Daoy (cell line): ENCODE measurements at places on chromosomes 3 and 15.

DNA sequence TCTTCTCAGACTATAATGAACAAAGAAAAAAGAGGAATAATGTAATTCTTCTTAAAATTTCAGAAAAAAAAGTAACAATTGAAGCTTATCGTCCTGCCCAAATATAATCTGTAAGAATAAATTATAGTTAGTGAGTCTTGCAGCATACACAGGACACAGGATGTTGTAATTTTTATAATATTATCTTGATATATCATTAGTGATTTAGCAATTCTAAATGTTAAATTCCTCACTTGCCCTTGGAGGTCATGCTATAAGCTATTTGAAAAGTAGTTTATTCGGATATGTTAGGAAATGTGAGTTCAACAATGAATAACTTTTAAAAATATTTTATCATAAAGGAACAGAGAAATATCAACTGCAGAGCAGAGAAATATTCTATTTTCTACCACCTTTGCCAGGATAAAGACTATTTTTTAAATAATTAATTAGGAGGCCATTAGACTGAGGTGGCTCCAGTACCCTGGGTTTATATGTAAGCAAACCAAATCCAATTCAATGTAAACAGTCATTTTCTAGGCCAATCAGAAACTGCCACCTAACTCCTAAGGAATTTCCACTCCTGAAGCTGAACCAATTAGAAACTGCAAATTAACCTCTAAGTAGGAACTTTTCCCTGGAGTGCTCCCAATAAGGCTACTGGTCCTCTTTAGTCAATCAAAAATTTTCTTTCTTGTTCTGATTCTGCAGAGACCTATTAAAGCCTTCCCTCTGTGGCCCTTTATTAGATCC is 1109.3 kb downstream of the ROBO2 start:
- DNase-seq, result no peak

DNA sequence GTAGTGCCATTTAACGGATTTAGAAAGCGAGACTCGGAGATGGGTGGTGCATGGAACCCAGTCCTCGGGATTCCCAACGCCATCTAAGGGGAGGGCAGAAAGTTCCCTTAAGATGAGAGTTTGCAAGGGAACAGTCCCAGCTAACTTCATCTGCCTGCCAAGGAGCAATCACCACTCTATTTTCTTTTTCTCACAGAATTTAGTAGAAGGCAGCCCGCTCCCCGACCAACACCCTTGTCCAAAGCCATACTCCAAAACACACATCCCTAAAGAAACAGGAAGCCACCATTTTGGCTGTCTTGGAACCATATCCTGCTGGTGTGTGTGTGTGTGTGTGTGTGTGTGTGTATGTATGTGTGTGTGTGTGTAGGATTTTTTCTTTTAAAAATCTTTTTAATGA is 7.1 kb upstream of the FGD5 start:
- no peak for DNase-seq

DNA sequence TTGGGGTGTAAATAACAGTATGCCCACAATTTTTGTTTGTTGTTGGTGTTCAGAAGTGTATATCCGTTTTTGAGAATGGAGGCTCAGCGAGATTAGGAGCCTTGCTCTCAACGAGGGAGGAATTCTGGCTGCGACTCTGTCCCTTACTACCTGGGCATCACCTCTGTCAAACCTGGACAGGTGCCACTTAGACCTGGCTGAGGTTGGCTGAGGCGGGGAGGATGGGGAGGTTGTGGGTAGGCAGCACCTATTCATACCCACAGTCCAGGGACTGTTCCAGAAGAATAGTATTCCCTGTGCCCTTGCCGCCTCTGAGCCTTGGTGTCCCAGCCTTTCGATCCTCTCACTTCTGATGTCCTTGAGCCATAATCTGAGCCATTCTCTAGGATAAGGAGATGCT is 99.9 kb downstream of the LINGO1 start:
- DNase-seq, result no peak

DNA sequence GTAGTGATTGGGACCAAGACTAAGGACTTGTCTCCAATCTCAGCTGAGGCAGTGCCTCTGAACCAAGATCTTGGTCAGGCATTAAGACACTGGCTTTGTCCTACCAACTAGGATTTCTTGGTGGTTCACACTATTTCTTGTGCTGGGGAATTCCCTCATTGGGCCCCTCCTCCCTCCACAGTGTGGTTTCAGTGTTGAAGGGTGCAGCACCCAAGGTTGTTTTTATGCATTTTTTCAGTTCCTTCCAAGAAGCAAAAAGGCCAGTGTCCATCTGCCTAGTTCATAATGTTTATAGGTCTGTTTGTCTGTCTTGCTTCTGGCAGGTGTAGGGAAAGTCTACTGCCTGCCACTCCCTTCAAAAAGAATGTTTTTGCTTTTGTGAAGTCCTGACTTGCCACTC is 10.6 kb upstream of the ITPKA start:
- DNase-seq, result no peak

DNA sequence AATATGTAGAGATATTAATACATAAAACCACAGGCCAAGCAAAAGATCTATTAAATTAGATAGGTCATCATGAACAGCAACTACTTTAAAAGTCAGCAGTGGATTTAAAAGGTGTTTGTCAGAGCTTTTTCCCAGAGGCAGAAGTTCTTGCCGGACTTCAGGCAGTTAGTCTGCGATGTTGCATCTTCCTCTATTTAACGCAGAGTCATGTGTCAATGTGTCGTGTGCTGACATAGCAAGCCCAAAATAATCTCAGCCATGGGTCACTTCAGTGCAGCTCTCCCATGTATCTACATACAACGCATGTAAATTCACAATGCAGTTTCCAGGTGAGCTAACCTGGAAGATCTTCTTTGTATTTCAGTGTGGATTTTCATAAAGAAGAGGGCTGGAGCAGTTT is 8.0 kb upstream of the TMEM212 start:
- no peak for DNase-seq

- peak; percentile 87 for DNase-seq
Measured at GRCh38 chr3:195117978-195118581, 152.9 kb downstream of the XXYLT1 start.

GRCh38 chr3:194049394-194049793 is 86.6 kb upstream of the HES1 start:
- DNase-seq, result no peak

DNA sequence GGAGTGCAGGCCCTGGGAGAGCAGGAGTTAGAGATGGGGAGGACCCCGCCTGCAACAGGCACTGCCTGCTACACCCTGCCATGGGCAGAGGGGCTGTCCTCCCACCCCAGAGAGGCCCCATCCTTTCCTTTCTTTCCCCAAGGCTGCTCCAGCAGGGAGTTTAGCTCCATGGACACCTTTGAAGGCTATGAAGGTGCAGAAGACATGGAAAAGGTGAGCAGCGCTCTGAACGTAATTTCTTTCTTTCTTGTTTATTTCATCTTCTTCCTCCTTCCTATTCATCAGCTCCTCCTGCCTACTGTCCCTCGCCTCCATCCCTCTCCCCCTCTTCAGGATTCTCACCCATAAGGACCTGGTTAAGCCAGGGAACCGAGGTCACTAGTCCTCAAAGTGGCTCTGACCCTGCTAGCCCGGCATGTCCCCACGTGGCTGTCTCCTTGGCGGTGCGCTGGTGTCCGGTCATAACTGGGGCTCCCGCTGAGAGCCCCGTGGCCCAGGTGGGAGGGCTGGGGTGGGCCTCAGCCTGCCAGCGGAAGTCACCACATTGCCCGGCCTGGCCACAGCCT is 16.0 kb upstream of the ADIPOQ start:
- no peak for DNase-seq

- no peak for DNase-seq
Measured at GRCh38 chr3:46316206-46316605, 37.7 kb upstream of the CCR2 start.

DNA sequence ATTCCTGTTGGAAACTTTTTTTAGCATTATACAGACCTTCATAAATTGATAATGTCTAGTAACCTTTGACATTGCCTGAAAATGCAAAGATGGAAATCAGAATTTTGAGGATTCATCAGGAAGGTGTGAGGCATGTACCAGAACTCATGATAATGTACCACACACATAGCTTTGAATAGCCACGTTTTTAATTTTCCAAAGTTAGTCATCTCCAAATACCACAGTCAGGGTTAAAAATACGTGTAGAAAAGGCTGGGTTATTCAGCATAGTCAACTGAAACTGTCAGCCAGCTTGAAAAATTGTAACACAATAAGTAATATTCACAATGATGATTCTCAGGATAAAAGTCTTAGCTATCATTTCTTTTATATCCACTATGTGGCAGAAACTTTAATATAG is 102.0 kb upstream of the THRB start:
- DNase-seq, result no peak

GRCh38 chr3:172615296-172615695 is 92.1 kb upstream of the TNFSF10 start:
- DNase-seq, result no peak

DNA sequence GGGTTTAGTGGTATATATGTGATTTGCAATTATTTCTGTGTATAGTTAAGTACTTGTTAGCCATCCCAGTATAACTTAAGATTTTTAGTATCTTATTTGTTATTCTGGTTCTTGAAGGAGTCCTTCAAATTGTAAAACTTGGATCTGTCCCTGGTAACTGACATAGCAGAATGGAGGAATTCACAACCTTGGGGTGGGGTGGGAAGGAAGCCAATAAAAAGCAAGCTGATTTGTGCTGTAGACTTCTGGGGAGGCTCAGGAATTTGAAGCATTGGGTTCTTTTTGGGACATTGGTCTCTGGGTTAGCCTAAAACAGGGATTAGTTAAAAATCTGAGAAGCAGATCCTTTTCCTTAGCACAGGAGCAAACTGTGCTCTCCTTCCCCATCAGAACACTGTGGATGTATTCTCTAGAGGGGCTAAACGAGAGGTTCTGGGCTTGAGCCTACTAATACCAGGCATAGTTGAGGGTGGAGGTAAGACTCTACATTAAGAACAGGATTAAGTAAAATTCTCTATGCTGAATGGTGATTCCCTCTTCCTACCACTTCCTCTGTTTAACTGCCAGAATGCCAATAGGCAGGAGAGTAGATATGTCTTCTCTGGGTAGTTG is 42.2 kb downstream of the GMPS start:
- DNase-seq, result no peak

- no peak for DNase-seq
Measured at GRCh38 chr3:50708620-50709019, 33.9 kb downstream of the DOCK3 start.

DNA sequence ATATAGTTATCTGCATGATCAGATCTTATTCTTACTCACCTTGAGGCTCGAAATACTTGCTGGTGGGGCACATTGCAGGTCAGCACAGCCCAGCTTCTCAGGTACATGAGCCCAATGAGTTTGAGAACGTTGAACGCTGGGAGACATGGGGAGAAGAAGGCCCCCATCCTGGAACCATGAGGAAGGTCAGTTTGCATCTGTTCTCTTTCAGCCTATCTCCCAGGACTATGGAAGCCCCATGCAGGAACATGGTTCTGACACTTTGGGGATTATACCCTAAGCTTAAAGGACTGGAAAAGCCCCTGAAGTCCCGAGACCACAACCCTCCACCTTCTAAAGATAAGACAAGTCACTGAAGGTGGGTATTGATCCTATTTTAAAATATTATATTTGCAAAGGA is 17.4 kb upstream of the STARD5 start:
- no peak for DNase-seq
